Activated T-helper 1 cell treated with anti-CD3 and anti-CD28 coated beads, Interleukin-12 subunit alpha, Interleukin-12 subunit beta, Interleukin-2, Interleukin-4 antibody, amounts not matched to agents 30 ng/mL and 10 ng/mL and 1 ng/mL, durations not matched to agents 14 hours and 24 hours and 36 hours (primary cell): ENCODE measurements at places on chromosomes 6 and 20.

DNA sequence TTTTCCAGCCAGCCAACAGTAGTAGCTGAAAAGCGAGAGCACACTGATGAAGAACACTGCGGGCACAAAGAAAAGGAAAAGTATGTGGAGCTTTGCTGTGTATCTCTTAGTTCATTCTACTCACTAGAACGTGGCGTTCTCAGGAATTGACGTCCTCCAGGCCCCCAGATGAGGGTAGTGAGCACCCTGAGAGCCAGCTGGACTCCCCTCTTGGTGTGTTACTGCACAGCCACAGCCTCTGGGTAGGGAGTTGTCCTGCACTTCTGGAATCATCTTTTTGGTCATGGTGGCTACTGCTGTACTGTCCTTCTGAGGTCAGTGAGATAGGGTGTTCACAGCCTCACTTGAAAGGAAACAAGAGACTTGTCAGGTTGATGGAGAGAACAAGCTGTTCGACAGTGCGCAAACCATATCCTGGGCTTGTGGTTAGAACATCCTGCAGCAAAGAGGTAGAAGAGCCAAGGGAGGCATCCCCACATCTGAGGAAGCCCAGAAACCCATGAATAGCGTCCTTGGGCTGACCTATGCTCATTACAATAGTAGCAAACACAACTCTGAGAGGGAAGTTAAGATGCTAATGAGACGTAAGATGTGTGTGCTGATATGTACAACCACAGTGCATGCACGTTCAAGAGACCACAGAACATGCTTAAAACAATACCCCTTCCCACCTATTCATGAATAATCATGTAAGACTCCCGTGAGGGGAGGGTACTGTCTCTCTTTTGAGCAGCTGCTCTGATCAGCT is 14.6 kb upstream of the HLA-F start:
- DNase-seq, result peak; percentile 78

DNA sequence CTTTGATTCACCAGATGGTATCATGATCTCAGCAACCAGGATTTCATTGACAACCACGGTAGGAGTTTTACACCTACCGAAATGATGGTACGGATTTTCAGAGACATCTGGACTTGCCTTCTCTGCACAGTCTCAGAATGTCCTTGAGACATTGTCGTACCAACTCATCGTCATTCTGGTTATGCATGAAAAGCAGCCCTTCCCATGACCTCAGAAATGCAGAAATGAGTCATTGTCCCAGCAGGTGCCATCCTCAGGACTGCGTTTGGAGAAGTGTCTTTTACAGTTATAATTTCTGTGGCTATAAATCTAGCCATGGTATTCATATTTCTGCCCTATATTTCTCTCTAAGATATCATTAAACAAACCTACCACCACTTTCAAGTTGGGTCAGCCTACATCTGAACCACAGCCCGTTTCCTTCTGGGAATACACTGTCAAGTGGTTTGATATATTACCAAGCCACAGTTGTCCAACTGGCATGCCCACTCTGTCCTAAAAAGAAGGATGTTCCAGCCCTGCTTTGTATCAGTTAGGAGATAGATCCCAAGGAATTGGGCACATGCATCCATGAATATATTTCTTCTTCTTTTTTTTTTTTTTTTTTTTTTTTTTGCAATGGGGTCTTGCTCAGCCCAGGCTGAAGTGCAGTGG is 7.5 kb upstream of the BFSP1 start:
- peak; percentile 16 for DNase-seq

GRCh38 chr6:77298283-77298682 is 165.0 kb downstream of the HTR1B start:
- DNase-seq, result no peak

- no peak for DNase-seq
Observed at GRCh38 chr6:106142876-106143431, 56.8 kb downstream of the PRDM1 start.

DNA sequence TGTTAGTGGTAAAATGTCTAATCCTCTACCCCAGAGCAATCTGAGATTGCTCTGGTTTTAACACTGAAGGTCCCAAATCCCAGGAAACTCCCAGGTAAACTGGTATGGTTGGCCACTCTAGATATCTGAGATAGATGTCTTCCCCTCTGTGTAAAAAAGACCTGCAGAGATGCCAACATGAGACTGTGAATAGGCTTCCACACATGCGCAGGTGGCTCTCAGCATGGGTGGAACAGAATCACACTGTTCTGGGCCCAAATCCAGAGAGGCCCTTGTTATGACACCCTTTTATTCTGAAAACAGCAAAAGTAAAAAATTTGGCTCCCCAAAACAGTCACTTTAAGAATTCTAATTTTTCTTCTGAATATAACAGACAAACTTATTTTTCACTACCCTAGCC is 88.7 kb upstream of the BMP5 start:
- DNase-seq, result no peak
